AG04450 (cell line): ENCODE measurements at places on chromosomes 12 and 14. TPM values are rescaled to one million over a fixed set of nuclear protein-coding genes. Genes with fewer than 3 reads are reported as not detected.

DNA sequence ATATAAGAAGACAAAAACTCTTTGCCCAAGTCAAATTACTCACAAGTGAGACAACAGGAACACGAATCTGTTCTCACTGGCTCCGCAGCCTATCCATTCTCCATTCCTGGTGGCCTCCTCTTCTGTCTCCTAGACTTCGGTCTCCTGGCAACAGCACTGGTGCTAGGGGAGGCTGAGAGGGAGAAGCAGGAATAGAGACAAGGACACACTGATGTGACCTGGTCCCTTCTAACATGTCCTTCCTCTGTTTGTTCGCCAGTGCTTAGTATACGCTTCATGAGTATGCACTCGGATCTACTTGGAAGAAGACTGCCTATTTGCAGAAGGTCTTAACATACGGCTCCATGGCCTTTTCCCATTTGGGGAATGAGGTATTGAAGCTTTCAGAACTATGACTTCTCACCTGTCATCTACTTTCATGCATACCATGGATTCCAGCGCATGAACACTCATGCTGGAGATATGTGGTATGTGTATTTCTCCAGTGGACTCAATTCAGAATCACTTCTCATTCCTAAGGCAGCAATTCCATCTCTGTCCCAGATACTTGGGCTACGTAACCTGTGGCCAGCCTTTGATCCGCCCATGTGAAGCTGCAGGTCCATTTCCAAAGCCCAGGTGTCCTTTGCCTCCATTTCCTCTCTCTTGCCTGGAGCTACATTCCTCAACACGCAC, 33.9 kb downstream of the BHLHE41 start:
- no peak for DNase-seq

DNA sequence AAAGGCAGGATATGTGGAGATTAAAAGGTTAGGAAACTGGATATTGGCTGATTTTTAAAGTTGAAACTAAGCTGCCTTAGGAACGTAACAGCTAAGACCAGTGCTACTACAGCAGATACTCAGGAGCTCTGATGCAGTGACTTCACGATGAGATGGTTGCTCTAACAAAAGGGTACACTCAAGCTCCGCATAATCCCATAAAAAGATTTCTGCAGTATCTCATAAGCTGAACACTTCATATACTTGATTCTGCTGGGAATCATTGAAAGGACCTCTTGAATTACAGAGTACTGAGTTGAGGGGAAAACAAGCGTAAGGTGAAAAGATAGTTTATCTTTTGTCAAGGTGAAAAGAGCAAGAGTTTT, 3.7 kb downstream of the RNF10 start:
- DNase-seq = no peak

Gene CLSTN3
- polyA plus RNA-seq = 22.3 and 25.3 TPM in 2 replicates

- DNase-seq = no peak
Measured at GRCh38 chr12:100672075-100672592, 98.7 kb downstream of the GAS2L3 start.

Gene NEUROD4
- not detected in 2 replicates for polyA plus RNA-seq

Gene NFE2
- polyA plus RNA-seq = 0.25 and 0.37 TPM in 2 replicates

- DNase-seq = no peak
Measured at GRCh38 chr12:93777254-93777653, 100.1 kb downstream of the CRADD start.

DNA sequence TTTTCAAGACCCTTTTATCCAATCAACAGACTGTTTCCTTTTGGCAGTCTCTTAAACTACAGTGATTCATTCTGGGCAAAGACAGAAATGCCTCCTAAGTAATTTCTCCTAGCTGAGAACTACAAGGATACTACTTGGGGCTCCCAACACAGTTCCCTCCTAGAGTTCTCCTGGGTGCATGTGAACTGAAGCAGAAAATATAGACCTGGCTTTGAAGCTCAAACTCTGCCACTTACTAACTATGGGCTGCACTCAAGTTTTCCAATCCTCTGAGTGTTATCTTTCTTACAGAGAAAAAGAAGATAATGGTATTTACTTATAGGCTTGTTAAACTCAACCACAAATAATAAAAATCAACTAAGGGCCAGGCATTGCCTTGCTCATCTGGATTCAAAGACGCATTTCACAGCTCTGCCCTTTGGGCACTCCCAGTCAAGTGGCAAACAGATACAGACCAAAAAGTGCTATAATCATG, 97.6 kb downstream of the EFCAB11 start:
- no peak for DNase-seq

DNA sequence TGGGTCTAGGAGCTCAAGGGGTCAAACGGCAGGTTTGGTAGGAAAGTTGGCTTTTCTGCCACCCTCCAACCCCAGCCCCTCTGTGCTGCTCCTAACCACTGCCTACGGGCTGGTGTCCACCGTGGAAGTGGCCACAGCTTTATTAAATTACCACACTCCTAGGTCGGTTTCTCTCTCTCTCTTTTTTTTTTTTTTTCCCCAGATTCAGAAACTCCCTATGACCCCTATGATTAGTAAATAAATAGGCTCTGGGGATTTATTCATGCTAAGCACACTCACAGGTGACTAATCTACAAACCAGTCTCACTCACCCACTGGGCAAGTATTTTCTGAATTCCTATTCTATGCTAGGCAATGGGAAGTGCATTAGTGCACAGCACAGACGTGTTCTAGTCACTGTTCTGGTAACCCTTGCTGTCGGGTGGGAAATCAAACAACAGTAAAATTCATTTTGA, 8.7 kb upstream of the DDX47 start:
- DNase-seq = peak; percentile 69

Gene VWF
- polyA plus RNA-seq = 0.22 and 0.35 TPM in 2 replicates

DNA sequence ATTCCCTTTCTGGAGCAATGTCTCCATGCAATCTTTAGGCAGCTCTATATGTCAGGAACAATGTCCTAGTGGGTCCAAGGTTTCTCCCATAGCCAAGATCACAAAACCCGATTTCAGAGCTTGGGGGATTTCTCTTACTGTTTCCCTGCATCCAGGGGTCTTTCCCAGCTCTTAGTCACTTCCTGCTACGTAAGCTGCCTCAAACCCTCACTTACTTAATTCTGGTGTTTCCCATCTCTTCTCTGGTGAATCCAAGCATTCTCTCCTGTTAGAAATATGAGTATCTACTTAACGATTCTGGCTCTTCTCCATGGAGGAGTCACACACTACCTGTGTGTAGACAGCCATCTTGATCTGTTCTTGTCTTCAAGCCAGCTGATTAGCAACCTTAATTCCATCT, 80.0 kb downstream of the IFNG-AS1 start:
- no peak for DNase-seq

GRCh38 chr12:113930249-113930648, 35.9 kb downstream of the RBM19 start:
- DNase-seq = no peak

DNA sequence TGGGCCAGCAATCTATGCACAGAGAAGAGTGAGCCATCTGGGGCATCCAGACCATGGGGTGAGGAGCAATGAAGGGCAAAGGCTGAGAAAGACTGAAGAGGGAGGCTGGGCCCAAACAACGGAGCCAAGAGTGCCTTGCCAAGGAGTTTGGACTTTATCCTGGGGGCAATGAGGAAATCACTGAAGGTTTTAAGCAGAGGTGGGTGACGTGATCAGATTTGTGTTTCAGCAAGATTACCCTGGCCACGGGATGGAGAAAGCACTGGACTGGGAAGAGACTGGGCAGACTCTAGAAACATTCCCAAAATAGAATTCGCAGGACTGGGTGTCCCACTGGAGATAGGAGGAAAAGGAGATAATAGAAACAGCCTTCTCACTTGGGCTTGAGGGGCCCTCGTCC, 65.3 kb downstream of the DPF3 start:
- no peak for DNase-seq

- no peak for DNase-seq
Measured at GRCh38 chr12:132429946-132430643, 59.9 kb upstream of the FBRSL1 start.

- no peak for DNase-seq
Measured at GRCh38 chr12:23631786-23632377, 317.6 kb downstream of the SOX5 start.

DNA sequence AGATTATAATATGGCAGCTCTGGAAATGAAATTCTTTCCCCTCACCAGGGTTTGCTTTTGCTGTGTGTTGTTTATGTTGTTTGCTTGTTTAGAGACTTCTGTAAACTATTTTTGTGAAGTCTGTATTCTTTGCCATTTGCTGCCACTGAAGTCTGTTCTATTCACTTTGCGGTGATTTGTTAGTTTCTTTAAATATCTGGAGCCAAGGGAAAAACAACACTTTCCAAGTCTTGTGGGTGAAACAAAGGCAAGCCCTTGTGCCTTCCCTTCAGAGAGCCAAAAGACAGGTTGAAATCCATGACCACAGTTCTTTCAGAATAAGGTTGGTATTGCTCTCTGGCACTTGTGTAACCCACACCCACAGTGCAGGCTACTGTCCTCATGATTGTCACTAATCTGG, 59.5 kb upstream of the RNU6-7 start:
- no peak for DNase-seq

DNA sequence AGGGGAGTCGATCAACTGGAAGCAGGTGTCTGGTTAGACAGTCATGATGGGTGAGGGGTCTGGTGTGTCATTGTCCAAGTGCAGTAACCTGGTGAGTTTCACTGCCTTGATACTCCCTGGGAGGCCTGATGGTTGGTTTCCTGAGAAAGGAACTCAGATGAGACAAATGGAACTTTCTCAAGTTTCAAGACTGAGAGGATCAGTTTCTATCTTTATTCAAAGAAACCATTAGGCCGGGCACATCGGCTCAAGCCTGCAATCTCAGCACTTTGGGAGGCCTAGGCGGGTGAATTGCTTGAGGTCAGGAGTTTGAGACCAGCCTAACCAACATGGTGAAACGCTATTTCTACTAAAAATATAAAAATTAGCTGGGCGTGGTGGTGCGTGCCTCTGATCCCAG, 776.1 kb downstream of the AACS start:
- DNase-seq = no peak

DNA sequence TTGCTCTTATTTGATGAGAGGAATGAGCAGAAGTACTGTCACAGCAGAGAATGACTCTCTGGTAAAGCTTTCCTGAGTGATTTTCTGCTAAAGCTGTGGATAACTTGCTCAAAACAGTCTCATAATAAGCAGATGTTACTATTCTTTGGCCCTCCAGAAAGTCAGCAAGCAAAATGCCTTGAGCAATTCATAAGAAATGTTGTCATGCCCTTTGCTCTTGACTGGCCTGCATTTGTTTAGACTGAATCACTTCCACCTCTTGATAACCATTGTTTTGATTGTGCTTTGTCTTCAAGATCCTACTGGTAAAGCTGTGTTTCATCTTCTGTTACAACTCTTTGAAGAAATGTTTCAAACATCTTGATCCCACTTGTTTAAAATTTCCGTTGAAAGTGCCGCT, 457.9 kb upstream of the FOXG1 start:
- no peak for DNase-seq

Gene SLC25A47
- not detected in 2 replicates for polyA plus RNA-seq

GRCh38 chr14:57687416-57687815, 178.5 kb downstream of the SLC35F4 start:
- no peak for DNase-seq

- no peak for DNase-seq
Measured at GRCh38 chr14:22383515-22384166, 205.4 kb downstream of the DAD1 start.

GRCh38 chr12:55933169-55933798, 2.3 kb downstream of the DGKA start:
- no peak for DNase-seq

DNA sequence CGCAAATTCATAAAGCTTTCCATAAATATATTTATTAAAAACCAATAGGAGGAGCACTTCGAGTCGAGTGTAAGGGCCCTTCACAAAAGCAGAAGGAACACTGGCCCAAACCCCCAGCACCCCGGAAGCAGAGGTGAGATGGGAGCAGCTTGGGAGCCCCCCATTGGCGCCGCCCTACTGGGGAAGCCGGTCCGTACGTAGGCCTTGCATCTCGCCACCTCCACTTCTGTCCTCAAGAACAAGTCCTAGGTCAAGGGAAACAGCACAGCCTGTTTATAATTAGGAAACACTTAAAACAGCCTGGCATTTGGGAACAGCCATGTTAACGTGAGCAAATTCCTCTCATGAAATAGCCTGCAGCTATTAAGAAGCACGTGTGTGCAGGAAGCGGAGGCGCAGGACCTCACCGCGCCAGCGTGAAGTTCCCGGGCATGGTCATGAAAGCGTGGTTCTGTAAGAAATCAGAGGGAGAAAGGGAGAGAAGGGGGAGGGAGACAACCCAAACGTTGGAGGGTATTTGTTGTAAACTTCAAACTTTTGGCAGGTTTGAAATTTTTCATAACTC, 7.7 kb downstream of the ANKRD9 start:
- no peak for DNase-seq

Gene TAMALIN
- 7.2 and 7.4 TPM in 2 replicates for polyA plus RNA-seq

DNA sequence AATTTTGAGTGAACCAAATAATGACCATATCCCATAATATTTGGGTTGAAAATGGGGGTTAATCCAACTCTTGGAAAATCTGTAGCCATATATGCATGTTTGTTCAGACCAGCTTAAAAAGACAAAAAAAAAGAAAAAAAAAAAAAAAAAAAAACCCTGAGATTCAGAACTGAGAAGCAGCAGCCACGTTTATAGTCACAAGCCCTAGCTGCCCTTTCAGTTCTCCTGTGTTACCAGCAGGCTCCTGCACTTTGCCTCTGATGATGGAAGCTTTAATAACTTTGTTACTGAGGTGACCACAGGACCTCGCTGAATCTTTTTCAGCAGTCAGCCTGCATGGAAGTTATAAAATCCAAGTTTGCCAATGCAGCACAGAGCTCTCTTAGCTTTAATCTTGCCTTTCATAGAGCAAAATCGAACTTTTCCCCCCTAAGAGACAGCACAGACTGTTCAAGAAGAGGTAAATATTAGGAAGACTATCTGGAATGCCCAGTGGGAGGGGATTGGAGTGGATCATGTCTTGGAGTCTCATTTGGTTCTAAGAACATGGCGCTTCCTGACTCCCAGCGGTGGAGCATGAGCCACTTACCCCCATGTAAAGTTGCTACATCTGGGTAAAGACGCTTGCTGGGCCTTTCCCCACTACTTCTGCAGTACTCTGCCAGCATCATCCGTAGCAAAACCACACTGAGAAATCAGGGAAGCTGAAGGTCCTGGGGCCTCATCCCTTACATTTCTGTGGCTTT, 20.6 kb downstream of the GNG2 start:
- no peak for DNase-seq
